ENCODE measurements at places on chromosomes 1 and 21.

- DNase-seq = no peak
Observed at GRCh38 chr21:46061518-46061917, 36.4 kb upstream of the COL6A2 start.

DNA sequence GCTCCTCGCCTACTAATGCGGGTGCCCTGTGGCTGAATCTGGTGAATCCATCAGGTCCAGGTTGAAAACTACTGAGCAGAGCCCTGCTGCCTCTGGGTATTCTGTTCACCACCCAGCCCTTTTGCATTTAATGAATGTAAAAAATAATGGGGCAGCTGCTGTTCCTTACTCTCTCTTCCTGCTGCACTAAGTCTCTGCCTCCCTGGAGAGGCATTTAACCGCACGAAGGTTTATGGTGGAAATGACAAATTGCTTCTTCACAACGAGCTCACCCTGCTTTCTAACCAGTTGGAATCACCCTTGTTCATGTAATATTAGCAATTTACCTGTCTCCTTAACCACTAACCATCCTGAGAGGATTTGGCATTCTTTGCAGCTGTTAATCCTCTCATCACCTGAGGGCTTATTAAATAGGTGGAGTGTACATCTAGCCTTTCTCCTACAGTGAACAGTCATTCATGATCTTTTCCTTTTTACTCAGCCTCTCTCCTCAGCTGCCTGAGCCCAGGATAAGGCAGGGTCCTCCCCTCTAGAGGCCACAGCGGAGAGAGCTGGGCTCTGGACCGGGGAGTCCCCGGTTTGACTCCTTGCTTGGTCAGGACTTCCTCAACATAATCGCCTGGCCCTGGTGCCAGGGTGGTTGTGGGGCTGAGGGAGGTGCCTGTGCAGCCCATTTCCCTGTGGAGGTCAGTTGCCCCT lies 97.6 kb downstream of the NOS1AP start:
- no peak for DNase-seq

DNA sequence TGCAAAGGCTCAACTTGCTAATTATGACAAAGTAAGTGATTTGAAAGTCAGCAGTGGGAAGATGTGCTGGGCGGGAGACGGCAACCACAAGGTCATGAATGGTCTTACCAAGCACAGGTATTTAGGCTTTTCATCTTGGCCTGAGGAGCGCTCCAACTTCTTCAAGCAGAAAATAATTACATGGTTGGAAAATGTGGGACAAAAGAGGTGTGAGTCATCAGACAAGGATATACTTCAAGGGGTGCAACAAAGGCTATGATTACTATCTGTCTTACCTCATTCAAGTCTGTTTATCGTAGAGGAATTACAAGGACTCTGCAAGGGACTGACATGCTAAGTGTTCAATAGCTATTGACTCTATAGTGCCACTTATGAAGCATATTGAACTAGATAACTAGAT lies 2005.7 kb downstream of the MRPL39 start:
- no peak for DNase-seq

DNA sequence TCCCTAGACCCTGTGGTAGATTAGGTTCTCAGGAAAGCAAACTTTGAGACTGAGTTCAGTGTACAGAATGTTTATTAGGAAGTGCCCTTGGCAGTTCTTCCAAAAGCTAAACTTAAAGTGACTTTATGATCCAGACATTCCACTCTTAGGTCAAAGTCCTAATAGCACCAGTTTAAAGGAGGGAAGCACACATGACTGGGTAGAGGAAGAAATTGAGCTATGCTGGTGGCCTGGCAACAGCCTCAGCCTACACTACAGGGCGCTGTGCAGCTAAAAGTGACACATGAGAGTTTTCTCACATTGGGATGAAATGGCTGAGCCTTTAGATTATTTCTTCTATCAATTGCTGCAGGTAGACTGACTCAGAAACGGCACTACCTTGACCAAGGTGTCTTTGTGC lies 280.4 kb downstream of the BRINP2 start:
- DNase-seq = no peak

- DNase-seq = no peak
Observed at GRCh38 chr1:14552246-14552965, 46.1 kb upstream of the KAZN start.

- no peak for DNase-seq
Observed at GRCh38 chr1:6854166-6854565, 68.9 kb downstream of the CAMTA1 start.

DNA sequence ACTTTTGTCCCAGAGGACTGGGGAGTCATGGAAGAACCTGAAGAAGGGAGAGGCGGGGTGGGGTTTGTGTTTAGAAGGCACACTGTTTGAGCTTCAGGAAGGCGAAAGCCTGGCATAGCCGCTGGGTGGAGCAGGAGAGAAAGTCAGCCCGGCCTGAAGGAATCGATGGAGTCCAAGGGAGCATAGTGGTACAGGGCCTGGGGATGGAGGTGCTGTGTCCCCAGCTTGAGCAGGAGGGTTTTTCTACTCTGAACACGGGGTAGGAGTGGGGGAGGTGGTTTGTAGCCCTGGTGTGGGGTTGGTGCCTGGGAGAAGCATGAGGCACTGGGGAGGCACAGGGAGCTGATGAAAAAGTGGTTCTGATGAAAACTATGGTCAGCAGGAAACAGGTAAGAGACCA lies 4.7 kb upstream of the CCDC24 start:
- no peak for DNase-seq

- no peak for DNase-seq
Observed at GRCh38 chr1:66337249-66337648, 196.7 kb upstream of the SGIP1 start.

- no peak for DNase-seq
Observed at GRCh38 chr1:101522486-101522885, 285.7 kb downstream of the S1PR1 start.

DNA sequence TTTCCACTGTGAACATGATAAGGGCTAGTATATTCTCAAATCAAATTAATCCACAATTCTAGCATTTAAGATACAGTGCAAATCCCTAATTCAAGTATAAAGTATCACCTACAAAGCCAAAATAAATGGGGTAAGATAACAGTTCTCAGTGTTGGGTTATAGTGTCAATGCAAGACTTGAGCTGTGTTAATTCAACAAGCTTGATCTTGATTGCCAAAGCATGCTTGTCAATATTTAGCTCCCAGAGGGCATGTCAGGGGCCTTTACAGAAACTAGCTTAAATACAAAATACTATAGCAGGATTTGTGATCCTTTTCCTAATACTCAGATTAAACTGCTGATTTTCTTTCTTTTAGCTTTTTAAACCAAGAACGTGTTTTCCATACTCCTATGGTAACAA lies 541.3 kb downstream of the PTBP2 start:
- DNase-seq = no peak

DNA sequence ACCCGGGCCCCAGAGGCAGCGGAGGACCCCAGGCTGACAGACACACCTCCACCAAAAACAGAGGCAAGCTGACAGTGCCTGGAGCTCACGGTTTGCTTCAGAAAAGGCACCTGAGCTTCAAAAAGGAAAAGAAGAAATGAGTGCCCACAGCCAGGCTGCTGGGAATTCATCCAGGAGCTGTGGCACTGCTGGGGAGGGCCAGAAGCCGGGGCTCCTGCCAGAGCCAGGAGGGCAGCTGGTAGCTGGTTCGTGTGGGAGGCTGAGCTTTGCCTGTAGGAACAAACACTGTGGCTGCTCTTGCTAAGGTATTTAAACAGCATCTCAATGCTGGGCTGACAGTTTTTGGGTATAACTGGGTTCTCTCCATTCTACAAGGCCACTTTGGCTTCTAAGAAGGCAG lies 19.5 kb downstream of the KCNJ6 start:
- DNase-seq = no peak

GRCh38 chr1:42886800-42887199 lies 40.4 kb downstream of the ZNF691 start:
- no peak for DNase-seq

- DNase-seq = no peak
Observed at GRCh38 chr1:97082160-97082848, 360.7 kb downstream of the PTBP2 start.

- DNase-seq = no peak
Observed at GRCh38 chr1:113456967-113457366, 66.7 kb downstream of the MAGI3 start.

DNA sequence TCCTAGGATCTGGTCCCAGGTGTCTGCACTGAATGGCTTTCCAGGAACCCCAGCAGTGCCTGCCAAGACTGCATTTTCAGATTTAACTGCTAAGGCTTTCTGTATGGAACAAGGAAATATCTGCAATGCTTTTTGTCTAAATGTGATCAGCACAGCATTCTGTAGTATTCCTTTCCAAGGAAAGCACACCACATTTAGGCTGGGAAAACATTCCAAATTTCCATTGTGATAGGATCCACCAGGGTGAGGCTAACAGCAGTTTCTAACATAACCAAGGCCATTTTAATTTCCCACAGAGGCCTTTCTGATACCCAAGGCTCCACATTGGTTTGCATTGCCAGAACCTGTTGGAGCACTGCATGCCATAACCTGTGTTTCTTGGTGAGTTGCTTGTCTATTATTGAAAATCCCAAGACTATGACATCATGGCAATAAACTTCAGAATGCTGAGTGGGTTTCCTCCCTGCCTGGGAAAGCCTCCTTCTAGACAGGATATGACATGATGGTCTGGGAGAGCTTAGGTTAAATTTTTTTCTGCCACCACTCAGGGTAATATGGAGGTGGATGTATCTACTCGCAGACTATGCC lies 23.3 kb upstream of the PTGFRN start:
- no peak for DNase-seq

- DNase-seq = no peak
Observed at GRCh38 chr1:10237157-10237539, 26.8 kb downstream of the KIF1B start.

DNA sequence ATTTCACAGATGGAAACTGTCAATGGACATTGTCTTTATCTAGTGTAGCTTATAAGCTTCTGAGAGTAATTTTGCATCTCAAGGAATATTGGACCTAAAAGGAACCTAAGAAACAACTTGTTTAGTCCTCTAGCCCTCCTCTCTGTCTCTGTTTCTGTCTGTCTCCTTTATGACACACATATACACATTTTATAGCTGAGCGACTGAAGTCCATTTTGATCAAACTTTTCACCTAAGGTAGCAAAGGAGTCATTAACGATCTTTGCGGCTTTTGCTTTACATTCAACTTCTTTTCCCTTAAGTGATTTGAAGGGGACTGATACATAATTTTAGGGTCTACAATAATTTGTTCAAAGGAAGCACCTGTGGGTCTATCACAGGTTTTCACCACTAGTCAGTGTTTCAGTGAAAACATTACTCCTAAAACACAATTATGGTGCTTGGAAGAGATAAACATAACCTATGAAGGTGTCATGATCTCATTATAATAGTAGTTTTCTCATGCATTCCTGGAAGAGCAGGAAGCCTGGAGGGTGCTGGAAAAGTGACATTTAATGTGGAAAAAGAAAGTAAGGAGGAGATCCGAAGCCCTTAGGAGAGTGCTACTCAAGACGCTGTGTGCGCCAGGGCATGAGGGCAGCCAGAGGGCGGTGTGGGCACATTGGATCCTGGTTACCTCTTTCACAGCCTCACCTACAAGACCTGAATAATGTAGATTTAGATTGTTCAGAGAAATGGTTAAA lies 248.6 kb downstream of the DNM3 start:
- DNase-seq = peak; percentile 42

DNA sequence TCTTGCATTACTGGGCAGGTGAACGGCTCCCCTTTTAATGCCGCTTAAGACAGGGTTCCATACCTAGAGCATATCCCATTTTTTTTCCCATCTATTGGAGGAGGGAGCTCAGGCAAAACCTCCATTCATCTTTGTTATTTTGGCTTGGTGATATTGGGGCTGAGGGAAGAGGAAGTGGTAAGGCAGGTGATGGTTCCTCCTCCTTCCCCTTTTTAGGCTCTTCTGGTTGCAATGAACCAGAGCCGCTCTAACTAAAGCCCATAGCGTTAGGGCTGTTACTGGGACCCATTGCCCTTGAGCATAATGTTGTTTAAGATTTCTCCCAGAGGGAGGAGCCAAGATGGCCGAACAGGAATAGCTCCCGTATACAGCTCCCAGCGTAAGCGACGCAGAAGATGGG lies 21.1 kb downstream of the PYHIN1 start:
- no peak for DNase-seq

DNA sequence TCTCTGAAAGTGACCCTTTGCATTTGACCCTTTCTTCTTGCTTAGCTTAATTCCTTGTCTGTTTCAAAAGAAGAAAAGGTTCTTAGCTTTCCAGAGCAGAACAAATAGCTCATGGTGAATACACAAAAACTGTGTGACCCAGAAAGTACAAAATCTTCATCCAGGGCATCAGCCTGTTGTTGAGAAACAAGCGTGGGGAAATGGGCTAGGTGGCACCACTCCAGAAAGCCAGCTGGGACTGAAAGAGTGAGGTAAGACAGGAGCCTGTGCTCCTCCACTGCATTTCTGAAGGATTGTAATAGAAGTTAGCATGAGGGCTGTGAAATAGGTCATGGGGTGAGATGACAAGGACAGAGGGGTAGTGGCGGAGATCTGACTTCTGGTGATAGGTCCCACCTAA lies 45.8 kb downstream of the CYP2J2 start:
- DNase-seq = no peak

DNA sequence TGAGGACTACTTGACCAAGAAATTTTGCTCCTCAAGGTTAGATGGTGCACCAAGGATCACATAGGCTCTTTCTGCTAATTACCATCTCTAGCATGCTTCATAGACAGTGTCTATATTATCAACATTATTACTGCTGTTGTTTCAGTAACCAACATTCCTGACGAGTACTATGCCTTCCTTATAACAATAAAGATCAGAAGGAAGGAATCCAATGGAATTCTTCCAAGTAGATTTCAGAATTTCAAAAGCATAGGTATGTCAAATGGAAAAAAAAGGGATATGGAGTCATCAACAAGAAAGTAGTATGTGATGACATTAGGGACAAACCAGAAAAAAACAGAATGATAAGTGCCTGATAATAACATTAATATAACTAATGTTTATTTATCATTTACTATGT lies 39.6 kb upstream of the LPGAT1 start:
- no peak for DNase-seq

GRCh38 chr1:2911421-2912178 lies 109.7 kb upstream of the ACTRT2 start:
- no peak for DNase-seq

- no peak for DNase-seq
Observed at GRCh38 chr1:40479156-40479555, 2.1 kb downstream of the ZFP69 start.

DNA sequence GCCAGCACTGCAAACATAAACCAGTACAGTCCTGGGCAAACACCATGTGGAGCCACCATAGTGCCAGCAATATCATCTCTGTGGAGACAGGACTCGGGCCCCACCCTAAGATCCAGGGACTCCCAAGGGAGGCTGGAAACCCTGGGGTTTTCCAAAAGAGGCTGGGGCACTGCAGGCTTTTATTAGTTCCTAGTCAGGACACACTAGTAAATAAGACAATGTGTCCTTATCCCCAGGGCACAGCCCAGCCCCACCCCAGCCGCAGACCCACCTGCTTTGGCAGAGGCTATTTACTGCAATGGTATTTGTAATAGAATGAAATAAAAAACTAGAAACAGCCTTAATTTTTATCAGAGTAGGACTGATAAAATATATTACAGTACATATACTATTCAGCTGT lies 486 bp upstream of the GJB3 start:
- DNase-seq = no peak

Measured in activated gamma-delta T cell treated with Interleukin-2 at 50 U/mL for 16 hours (primary cell).